Naive B cell (primary cell): ENCODE measurements at places on chromosomes 5 and 9.
A peak's percentile ranks its signal among the peaks of the same experiment; 100 is the strongest.

GRCh38 chr9:93141771-93142483 is 7.9 kb upstream of the NINJ1 start:
- no peak for DNase-seq

- no peak for DNase-seq
These were observed 44.6 kb downstream of the BARX1 start for GRCh38 chr9:93910598-93910997.

DNA sequence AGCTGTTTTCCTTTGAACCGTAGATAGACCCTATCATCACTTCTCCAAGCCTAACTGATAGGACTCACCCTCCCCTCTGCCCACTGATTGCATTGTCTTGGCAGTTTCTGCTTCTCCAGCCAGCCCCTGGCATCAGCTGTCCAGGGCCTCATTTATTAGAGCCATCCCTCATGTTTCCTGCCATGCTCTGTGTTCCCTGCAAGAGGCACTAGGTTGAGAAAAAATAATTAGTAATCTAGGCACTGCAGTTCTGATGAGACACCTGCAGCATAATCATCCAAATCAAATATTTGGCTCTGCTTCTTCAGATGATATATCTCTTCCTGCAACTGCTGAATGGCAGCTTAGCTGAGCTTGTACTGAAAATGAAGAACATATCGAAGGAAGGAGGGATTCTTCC is 303.0 kb upstream of the TLE4 start:
- DNase-seq = no peak

DNA sequence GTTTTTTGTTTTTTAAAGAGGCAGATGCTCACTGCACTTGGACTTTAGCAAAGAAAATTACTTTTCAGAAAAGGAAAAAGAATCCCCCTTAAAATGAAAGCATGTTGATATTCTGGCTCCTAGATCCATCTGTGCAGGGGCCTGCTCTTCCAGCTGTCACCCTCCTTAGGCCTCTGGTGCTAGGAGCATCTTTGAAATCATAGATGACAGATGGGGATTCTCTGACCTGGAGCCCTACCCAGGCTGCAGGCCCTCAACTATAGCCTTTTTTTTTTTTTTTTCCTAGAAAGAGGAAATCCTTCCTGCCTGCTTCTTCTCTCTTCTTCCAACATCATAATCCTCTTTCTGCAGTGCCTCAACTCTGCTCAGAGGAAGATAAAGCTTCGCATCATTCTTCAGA is 16.3 kb upstream of the DCP2 start:
- DNase-seq = no peak

GRCh38 chr5:142827934-142828576 is 57.9 kb downstream of the ARHGAP26 start:
- DNase-seq = no peak

GRCh38 chr9:121753802-121754654 is 102.6 kb downstream of the DAB2IP start:
- no peak for DNase-seq

GRCh38 chr5:174828804-174829510 is 104.6 kb downstream of the MSX2 start:
- DNase-seq = no peak

GRCh38 chr5:120703918-120704587 is 240.0 kb downstream of the PRR16 start:
- no peak for DNase-seq

GRCh38 chr9:35845824-35846771 is 17.1 kb downstream of the TMEM8B start:
- no peak for DNase-seq

DNA sequence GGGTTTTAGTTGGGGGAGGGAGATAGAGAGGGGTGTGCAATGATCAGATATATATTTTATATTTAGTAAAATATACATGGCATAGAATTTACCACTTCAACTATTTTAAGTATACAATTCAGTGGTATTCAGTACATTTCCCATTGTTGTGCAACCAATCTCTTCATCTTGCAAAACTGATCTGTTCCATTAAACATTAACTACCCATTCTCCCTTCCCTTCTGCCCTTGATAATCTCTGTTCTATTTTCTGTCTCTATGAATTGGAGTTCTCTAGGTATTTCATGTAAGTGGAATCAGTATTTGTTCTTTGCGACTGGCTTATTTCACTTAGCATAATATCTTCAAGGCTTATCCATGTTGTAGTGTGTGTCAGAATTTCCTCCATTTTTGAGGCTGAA is 38.6 kb downstream of the TGFBI start:
- no peak for DNase-seq

- no peak for DNase-seq
These were observed 500.0 kb downstream of the PTPRD start for GRCh38 chr9:10112798-10113197.

DNA sequence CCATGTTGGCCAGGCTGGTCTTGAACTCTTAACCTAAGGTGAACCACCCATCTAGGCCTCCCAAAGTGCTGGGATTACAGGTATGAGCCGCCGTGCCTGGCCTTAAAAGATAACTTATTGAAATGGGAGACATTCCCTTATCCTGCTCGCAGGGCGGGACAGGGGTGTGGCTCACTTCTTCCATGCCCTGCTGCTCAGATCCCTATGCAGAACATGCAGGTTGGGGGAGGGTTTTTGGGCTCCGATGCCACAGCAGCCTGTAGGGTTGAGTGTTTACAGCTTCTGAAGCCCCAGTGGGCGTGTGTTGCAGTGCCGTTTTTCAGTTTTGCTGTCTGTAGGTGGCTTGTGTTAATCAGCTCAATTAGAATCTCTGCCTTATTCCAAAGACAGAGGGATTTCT is 108.0 kb upstream of the BRINP1 start:
- no peak for DNase-seq

DNA sequence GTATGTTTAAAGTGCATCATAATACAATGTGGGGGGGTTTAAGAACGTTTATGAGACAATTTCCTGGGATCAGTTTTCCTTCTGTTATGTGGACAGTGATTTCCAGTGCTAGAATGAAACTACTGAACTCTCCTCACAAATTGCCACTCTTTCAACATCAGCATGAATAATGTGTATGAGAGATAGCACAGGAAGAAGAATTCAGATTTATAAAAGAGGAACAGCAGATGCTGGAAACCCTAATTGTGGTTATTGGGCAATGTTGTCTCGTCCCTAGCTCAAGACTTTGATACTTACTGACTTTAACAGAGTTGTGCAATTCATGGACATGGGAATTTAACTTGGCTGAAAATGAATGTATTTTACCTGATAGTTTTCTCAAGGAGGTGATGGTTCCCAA is 410.8 kb upstream of the MEF2C start:
- no peak for DNase-seq

DNA sequence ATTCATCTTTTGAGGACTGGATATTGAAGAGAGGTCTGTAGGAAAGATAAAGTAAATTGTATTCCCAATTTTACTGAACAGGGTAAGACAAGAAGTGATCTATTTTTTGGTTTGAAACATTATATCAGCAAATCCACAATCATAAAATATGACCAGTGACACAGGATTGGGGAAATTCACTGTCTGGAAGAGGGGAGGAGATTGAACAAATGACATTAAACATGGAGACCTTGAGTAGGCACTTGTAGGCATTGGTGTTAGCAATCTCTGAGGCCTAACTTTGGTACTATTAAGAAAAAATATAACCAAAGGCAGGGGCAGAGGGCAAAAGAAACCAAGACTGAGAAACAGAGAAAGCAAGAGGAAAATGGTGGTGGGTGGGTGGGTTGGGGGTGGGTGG is 132.6 kb upstream of the TMEM161B start:
- no peak for DNase-seq

DNA sequence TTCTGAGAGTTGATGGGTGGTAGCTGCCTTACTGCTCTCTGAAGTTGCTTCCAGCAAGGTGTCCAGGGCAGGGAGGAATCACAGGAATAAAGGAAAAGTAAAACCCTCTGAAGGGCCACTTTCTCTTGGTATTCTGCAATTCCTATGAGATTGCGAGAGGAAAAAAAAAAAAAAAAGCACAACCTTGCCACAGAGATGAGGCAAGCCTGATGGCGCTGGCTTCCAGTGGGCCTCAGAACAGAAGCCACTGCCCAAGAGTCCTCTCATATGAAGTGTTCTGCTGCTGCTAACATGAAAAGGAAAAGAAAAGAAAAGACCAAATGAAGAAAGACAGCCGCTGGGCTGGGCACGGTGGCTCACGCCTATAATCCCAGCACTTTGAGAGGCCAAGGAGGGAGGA is 80.8 kb upstream of the IL17B start:
- DNase-seq = no peak

GRCh38 chr5:135138116-135138850 is 104.3 kb upstream of the PITX1 start:
- DNase-seq = no peak

DNA sequence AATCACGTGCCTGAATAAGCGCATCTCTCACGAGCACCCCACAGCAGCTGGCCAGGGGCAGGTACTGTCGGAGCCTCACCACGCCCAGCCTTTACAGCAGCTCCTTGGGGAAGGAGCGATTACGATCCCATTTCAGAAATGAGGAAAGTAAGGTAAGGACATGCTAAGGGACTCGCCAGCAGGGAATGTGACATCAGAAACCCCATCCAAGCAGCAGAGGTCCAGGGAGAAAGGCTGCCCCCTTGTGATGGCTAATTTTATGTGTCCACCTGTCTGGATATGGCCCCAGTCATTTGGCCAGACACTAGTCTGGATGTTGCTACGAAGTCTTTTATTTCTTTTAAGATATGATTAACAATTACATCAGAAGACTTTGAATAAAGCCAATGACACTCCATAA is 77.3 kb downstream of the UBE2QL1 start:
- DNase-seq = no peak

DNA sequence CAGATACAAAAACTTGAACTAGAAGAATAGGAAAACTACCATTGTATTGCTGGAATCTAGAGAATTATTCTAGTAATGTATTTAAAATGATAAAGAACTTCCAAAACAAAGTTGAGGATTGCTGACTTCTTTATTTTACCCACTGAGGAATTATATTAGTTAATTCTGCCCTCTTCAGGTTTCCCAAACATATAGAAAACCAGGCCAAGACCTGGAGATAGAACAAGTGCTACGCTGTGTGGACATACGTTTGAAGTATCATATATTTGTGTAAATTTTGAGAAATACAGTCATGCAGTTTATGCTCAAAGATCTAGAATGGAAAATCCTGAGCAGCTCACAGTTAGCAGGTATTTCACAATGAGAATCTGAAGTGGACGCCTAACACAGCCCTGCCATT is 162.3 kb upstream of the CYLC2 start:
- DNase-seq = no peak

- no peak for DNase-seq
These were observed 44.8 kb upstream of the SNX2 start for GRCh38 chr5:122730037-122730436.

GRCh38 chr5:74290634-74291241 is 349.8 kb downstream of the ENC1 start:
- no peak for DNase-seq

DNA sequence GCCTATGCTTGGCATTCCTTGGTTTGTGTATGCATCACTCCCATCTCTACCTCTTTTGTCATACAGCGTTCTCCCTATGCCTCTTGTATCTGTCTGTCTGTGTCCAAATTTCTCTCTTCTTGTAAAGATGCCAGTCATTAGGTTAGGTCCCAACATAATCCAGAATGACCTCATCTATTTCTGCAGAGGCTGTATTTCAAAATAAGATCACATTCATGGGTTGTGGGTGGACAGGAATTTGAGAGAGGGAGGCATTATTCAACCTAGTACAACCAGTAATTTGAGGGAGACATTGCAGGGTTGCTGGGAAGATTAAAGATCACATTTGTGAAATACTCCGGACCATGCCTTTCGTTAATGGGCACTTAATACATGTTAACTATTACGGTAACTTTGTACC is 155.0 kb downstream of the MAN2A1 start:
- no peak for DNase-seq

GRCh38 chr9:132982458-132982857 is 4.0 kb downstream of the GFI1B start:
- DNase-seq = no peak

DNA sequence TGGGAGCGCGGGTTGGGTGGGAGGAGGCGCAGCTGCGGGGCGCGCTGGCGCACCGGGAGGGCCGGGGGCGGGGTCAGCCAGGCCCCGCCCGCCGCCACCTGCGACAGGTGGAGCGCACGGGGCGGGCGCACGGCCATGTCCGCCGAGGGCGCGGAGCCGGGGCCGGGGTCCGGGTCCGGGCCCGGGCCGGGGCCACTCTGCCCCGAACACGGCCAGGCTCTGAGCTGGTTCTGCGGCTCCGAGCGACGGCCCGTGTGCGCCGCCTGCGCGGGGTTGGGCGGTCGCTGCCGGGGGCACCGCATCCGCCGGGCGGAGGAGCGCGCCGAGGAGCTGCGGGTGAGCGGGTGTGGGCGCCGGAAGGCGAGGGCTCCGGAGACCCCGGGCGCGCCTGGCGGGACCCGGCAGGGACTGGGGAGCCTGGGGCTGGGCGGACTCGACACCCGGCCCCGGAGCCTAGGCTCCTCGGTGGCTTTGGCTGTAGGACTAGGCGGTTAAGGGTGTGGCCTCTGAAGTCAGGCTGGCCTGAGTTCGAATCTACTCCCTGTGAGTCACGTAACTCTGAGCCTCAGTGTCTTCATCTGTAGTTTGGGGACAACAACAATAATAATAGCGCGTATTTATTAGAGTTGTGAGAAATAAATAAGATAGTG is at the start of gene BSPRY:
Gene BSPRY, plus strand, starts transcription at position 97 of the 650 bp plus-strand sequence. Its CDS starts 39 bp downstream, at position 136.
- DNase-seq = peak; percentile 33

- DNase-seq = no peak
These were observed 8.9 kb downstream of the PRRT1B start for GRCh38 chr9:131554087-131554842.

DNA sequence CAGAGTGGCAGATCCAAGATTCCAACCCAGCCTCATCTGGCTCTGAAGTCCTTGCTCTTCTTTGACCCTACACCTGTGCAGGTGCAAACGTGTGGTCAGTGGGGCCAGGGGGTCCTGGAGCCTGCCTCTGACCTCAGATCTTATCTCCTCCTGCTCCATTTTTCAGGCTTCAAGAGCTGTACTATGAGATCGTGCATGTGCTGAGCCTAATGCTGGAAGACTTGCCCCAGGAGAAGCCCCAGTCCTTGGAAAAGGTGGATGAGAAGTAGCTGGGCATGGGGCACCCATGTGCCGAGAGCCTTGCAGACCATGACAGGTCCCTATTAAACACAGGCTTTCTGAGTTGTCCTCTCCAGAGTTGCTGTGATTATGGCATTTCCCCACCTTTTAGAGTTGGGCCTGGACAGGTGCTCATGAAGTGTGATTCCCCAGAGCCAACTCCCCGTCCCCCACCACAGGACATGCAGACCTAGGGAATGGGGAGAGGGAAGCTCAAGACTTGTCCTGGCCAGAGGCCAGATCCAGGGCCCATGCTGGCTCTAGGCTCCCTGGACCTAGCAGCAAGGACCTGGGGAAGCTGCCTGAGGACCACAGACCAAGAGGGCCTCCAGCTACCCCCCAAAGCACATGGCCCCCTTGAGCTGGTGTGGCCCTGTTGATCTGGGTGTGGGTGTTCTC is 22.5 kb downstream of the PITX1 start:
- no peak for DNase-seq

DNA sequence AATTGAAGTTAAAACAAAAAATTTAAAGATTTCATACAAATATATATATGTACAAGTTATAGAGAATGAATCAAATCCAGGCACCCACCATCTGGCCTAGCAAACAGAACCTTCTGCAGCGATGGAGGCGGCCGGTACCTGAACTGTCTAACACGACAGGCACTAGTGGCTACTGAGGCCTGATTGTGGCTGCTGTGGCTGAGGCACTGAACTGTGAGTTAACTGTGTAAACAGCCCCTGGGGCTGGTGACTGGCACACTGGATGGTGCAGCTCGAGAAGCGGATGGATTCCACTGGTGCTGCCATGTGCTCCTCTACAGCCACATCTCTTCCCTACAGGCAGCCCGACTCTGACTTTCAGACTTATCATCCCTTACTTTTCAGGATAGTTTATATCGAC is 82.4 kb downstream of the RAPGEF1 start:
- DNase-seq = no peak

- no peak for DNase-seq
These were observed 42.6 kb downstream of the GCNT4 start for GRCh38 chr5:75009556-75010345.
